A549 treated with CORT108297 at 1 μM for 4 hours (cell line): ENCODE measurements at places on chromosomes 16 and 17. TPM values are rescaled to one million over a fixed set of nuclear protein-coding genes. Genes with fewer than 3 reads are reported as not detected.

The LGALS9 gene
- 0.86 to 1.5 TPM (median 1.4 TPM) in 5 replicates for total RNA-seq

The PRSS8 gene
- 0.41 to 0.76 TPM (median 0.57 TPM) in 5 replicates for total RNA-seq

The MVD gene
- total RNA-seq, result 20.3 to 24.6 TPM (median 23.8 TPM) in 5 replicates

The KRT9 gene
- not detected in 5 replicates for total RNA-seq

The TIMP2 gene
- 185 to 241 TPM (median 206 TPM) in 5 replicates for total RNA-seq

The LITAFD gene
- total RNA-seq, result not detected in 5 replicates

The PARD6A gene
- total RNA-seq, result 1.0 to 2.3 TPM (median 1.8 TPM) in 5 replicates

The NXPH3 gene
- total RNA-seq, result 0.23 to 0.37 TPM (median 0.31 TPM) in 5 replicates

The TMED6 gene
- total RNA-seq, result 0.11 TPM in 1 of 5 replicates, not detected in the others

The KRT24 gene
- total RNA-seq, result not detected in 5 replicates

The TCAP gene
- total RNA-seq, result 0.52 to 1.4 TPM (median 0.92 TPM) in 5 replicates

The CBX1 gene
- total RNA-seq, result 79.8 to 120 TPM (median 87.3 TPM) in 5 replicates

The HOXB2 gene
- total RNA-seq, result 0.51 to 0.76 TPM (median 0.55 TPM) in 5 replicates
